ENCODE measurements at places on chromosomes 2 and 18.

- H3K27ac ChIP-seq = no peak overlapping the region
- H3K36me3 ChIP-seq = no peaks in the 10 kb centered on the region
- H3K4me1 ChIP-seq = no peaks in the 10 kb centered on the region
These were observed 1.5 kb downstream of the GALR1 start for GRCh38 chr18:77250926-77251729.

- DNase-seq = no peak
- H3K4me1 ChIP-seq = peaks cover 64% of the 10 kb centered on the region
- no peaks in the 10 kb centered on the region for H3K36me3 ChIP-seq
- H3K27me3 ChIP-seq = peaks cover 3% of the 10 kb centered on the region
These were observed 1.9 kb downstream of the DNMT3A start for GRCh38 chr2:25339791-25340180.

- no peaks in the 10 kb centered on the region for H3K36me3 ChIP-seq
- no peak overlapping the region for H3K4me3 ChIP-seq
- no peak for DNase-seq
- no peaks in the 10 kb centered on the region for H3K27me3 ChIP-seq
- no peak overlapping the region for H3K27ac ChIP-seq
These were observed 14.0 kb downstream of the SLC14A2 start for GRCh38 chr18:45628979-45629958.

DNA sequence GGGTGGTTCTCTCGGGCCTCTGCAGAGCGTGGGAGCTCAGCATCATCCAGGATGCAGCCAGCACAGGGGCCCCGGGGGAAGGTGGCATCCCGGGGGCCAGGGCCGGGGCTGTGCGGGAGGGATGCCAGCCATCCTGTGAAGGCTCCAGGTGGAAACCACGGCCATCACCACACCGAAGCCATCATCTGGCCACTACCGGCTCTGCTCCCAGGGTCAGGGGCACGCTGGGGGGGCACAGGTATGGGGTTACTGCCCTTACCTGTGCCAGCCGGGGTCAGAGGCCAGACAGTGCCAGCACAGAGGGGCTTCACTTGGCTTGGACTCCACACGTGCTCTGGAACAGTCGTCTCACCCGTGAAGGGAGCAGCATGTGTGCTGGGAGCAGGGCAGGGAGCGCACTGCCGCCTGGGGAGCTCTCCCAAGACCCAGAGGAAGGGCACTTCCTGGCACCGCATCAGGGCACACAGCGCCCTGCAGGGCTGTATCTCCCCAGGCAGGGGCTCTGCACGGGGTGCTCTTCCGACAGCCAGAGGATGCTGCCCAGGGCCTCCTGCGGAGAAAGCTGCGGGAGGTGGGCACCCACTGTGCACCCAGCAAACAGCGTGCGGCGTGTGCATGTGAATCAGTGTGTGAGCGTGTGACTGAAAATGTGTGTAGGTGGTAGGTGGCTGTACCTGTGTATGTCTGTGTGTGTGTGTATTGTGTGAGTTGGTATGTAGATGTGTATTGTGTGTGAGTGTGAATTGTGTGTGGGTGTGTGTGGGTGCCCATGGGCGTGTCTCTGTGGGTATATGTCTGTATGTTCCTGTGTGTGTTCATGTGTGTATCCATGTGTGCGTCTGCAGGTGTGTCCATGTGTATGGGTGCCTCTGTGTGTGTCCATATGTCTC, 75.0 kb downstream of the PTGR3 start:
- H3K4me3 ChIP-seq = no peak overlapping the region
- H3K4me1 ChIP-seq = no peaks in the 10 kb centered on the region
- DNase-seq = no peak
- H3K27me3 ChIP-seq = peaks cover 23% of the 10 kb centered on the region
- no peaks in the 10 kb centered on the region for H3K36me3 ChIP-seq

DNA sequence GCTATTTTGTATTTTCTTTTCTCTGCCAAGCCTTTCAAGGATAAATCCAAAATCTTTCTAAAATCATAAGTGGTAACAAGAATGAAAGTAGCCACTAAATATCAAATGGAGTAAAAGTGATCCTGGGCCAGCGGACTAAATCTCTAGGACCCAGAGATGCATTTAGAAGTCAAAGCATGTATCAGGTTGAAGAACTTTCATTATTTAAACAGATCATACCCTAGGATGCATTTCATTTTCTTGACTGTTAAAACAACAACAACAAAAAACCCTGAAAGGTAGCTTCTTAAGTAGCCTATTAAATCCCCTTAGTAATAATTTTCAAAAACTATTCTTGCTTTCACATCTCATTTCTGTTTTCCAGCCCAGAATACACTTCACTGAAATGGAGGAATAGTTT, 4.8 kb upstream of the POU3F3 start:
- H3K36me3 ChIP-seq = no peaks in the 10 kb centered on the region
- H3K4me1 ChIP-seq = peaks cover 12% of the 10 kb centered on the region
- no peak overlapping the region for H3K27ac ChIP-seq
- no peak for DNase-seq
- H3K4me3 ChIP-seq = no peak overlapping the region

- no peaks in the 10 kb centered on the region for H3K36me3 ChIP-seq
- no peaks in the 10 kb centered on the region for H3K27me3 ChIP-seq
- H3K27ac ChIP-seq = no peak overlapping the region
- DNase-seq = no peak
These were observed 115.6 kb upstream of the ST6GAL2 start for GRCh38 chr2:107001551-107001950.

- no peaks in the 10 kb centered on the region for H3K27me3 ChIP-seq
- DNase-seq = no peak
- no peaks in the 10 kb centered on the region for H3K4me1 ChIP-seq
- H3K4me3 ChIP-seq = no peak overlapping the region
- H3K36me3 ChIP-seq = no peaks in the 10 kb centered on the region
These were observed 1282.4 kb upstream of the PIK3C3 start for GRCh38 chr18:40672590-40672989.

DNA sequence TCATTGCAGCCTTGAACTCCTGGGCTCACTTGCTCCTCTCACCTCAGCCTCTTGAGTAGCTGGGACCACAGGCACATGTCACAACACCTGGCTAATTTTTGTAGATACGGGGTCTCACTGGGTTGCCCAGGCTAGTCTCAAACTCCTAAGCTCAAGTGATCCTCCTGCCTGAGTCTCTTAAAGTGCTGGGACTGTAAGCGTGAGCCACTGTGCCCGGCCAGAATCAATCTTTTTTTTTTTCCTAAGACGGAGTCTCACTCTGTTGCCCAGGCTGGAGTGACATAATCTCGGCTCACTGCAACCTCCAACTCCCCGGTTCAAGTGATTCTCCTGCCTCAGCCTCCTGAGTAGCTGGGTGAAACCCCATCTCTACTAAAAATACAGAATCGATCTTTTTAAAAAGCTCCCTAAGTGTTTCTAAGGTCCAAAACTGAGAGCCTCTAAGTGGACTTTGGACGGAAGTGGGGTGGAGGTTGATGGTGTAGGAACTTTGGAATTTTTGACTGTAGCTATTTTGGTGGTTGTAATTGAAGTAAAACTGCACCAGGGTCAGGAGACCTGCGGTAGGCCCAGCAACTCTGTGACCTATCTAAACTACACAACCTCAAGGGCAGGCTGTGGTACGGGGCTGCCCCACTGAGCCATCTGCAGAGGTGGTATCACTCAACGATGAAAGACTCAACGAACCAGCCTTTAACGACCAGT, 82.9 kb downstream of the POLR1A start:
- DNase-seq = no peak
- no peaks in the 10 kb centered on the region for H3K27me3 ChIP-seq
- H3K4me3 ChIP-seq = no peak overlapping the region
- H3K27ac ChIP-seq = no peak overlapping the region

DNA sequence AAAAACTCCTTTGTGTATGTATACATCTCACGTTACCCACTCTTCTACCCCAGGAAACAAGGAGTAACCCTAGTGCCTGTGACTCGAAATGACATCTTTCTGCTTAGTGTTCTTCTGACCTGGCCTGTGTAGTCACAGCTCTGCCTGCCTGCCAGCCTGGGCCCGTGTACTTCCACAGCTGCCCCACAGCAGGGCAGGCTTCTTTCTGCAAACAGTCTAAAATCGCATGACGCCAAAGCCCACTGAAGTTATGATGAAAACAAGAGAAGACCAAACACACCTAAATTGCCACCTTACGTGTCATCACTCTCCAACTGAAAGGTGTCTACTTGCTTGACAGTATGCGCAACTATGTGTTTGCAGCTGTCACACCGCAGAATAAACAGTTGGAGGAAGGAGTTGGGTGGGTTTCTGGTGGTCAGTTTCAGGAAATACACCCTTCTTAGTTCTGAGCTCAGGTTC, 1.5 kb downstream of the GAREM1 start:
- H3K27ac ChIP-seq = no peak overlapping the region
- H3K27me3 ChIP-seq = peaks cover 11% of the 10 kb centered on the region
- peaks cover 8% of the 10 kb centered on the region for H3K4me1 ChIP-seq
- H3K4me3 ChIP-seq = no peak overlapping the region
- H3K36me3 ChIP-seq = no peaks in the 10 kb centered on the region

DNA sequence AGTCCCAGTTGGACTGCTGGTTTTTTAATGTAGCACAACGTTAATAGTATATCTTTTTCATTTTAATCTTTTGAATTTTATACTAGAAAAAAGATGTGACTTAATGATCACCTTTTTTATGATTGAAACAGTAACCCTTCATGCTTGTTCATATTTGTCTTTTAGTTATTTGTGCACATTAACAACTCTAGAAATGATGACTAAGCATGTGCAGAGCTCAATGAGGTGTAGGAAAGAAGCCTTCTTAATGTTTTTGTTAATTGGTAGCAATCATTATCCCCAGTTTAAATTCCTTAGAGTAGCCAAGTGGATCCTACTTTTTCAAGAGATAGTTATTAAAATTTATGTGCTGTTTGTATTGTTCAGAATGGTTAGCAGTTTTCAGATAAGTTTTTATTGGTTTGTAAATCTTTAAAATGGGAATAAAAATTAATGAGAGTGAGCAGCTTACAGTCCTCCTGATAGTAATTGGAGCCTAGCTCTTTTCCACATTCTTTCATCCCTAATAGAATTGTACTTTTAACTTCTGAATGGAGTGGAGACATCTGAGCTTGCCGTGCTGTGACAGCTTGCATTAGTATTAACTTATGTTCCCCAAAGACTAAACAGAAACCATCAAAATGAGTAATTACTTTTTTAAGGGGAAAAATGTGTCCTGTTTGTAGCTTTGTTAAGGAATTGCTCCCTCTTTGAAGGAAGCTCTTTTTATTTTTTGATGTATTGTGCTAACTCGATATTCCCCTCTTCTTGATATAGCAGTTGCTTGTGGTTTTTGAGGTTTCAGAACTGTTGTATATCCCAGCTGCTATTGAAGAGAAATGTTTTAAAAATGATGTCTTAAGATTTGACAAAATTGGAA, 17.3 kb downstream of the PIK3C3 start:
- H3K4me1 ChIP-seq = no peaks in the 10 kb centered on the region

DNA sequence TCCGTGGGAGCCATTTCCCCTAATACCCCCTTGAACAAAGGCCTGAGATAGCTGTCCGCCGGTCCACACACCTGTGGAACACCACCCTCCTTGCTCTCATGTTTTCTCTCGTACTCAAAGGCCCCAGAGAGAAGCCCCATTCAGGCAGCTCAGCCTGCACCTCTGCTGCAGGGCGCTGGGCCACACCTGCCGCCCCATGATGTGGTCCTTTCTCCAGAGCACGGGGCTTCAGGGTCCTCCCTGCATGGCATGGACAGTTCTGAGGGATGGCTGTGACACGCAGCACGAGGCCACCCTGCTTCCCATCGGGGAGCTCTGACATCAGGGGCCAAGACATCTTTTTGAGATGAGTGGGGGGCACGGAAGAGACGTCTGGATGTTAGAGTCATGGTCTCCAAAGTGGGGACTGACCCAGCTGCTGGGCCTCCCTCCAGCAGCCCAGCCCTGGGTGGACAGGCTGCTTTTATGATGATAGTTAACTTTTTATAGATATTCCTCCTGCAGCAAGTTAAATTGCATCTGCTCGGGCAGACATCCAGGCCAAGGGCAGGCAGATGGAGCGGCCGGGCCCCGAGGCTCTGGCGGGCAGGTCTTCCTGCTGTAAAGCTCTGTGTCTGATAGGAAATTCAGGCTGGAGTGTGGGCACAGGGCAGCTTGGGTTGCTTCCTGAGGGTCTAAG, 56.7 kb downstream of the SDC1 start:
- no peaks in the 10 kb centered on the region for H3K4me1 ChIP-seq
- no peak for DNase-seq
- no peak overlapping the region for H3K27ac ChIP-seq
- peaks cover 37% of the 10 kb centered on the region for H3K27me3 ChIP-seq
- no peak overlapping the region for H3K4me3 ChIP-seq

GRCh38 chr2:228628682-228629081, 447.2 kb upstream of the SPHKAP start:
- H3K36me3 ChIP-seq = no peaks in the 10 kb centered on the region
- H3K27me3 ChIP-seq = no peaks in the 10 kb centered on the region
- no peak for DNase-seq
- H3K4me3 ChIP-seq = no peak overlapping the region

DNA sequence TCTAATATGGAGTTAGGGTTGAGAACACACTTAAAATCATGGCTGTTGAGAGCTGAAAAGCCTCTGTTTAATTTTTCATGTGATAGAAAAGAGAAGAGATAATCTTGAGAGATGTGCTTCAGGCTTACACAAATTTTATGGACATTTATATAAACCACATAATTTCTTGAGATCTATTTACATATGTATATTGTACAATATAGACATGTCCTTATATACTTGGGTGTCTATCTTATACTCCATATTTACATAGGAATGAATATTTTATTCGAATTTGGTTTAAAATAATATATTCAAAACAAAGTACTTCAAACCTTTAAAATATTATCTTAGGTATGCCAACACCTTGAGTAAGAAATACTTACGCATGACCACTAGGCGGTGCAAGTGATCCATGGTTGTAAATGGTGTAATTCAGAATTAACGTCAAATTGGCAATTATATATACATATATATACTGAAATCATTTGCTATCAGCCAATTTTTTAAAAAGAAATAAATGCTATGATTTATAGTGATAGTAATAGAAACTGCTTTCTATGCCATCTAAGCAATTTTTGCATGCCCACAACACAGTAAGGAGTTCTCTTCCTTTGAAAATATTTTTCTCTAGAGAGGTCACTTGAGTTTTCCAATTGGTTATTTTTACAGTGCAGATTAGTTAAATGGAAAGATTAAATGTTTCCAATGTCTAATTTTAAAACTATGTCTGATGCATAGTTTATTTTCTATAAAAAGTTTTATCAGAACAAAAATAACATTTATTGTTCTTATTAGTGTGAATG, 37.6 kb upstream of the SPAG16 start:
- H3K27ac ChIP-seq = no peak overlapping the region
- H3K27me3 ChIP-seq = no peaks in the 10 kb centered on the region
- no peaks in the 10 kb centered on the region for H3K36me3 ChIP-seq
- DNase-seq = peak; percentile 5

Data from T-cell (primary cell).